ENCODE measurements at places on chromosomes 11 and 22.

- DNase-seq = no peak
These were observed at the start of gene KREMEN1 for GRCh38 chr22:29072979-29073617. Gene KREMEN1 (plus strand): TSS chr22:29073035. CDS start chr22:29073131, 96 bp downstream.

GRCh38 chr11:108838792-108839105, 173.9 kb downstream of the DDX10 start:
- no peak for DNase-seq

GRCh38 chr11:60389279-60389910, 6.9 kb upstream of the MS4A14 start:
- no peak for DNase-seq

- no peak for DNase-seq
These were observed 17.0 kb downstream of the PIM3 start for GRCh38 chr22:49977578-49977977.

- no peak for DNase-seq
These were observed 45.7 kb downstream of the FLI1 start for GRCh38 chr11:128739589-128739988.

- DNase-seq = peak; percentile 55
These were observed 60.4 kb downstream of the LARGE2 start for GRCh38 chr11:45982656-45983470.

GRCh38 chr22:38947321-38948140, 9.9 kb upstream of the APOBEC3A start:
- DNase-seq = no peak

DNA sequence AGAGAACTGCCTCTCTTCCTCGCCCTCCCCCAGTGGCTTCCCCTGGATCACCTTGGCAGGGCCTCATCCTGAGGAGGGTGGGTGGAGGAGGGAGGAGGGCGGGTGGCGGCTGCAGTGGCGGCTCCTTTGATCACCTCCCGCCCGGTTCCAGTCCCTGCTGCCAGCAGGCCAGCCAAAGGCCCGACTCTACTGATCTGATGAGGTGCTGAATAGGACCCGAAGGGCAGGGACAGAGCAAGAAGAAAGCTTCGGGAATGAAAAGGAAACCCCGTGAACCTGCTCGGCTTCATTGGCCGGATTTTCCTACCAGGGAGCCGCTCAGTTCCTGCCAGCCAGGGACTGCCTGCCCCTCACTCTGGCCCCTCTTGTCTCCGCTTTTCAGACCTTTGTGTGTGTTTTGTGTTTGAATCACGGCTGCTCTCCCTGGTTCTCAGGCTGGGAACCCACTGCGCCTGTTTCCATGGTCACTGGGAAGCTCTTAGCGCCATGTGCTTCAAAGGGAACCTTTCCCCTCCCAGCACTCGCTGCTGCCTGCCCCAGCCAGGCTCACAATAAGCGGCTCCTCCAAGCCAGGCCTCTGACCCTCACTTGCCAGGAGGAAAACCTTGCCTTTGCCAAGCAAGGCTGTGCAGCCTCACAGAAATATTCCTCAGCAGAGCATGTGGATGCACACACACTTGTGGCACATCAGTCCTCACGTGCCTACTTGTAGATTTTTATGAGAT, 56.8 kb downstream of the C22orf31 start:
- no peak for DNase-seq

DNA sequence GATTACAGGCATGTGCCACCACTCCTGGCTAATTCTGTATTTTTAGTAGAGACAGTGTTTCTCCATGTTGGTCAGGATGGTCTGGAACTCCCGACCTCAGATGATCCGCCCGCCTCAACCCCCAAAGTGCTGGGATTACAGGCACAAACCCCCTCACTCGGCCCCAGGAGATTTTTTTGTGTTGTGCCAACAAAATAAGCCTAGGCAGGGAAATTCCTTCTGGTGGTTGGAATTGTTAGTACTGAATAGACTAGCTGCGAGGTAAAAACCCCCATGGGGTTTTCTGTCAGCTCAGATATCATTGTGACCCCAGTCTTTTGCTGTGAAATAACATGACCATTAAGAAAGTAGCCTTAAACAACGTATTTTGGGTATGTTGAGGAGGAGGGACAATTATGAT, 144.9 kb downstream of the BCR start:
- no peak for DNase-seq

GRCh38 chr22:23192558-23192957, 12.2 kb downstream of the BCR start:
- no peak for DNase-seq

DNA sequence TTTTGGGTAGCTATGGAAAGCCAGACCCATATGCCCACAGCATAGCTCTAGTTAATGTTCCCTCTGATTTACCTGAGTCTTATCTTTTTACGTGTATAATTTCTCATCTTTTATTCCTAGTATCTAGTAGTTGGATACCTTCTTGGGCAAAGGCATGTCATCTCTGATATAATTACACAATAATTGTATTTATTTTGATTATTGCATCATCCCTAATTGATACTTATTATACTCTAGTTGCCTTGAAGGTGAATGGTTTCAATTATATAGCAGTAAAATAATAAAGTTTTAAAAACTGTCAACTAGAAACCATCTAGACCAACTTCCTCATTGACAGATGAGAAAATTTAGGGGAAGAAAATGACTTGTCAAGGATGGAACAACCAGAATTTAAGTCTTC, 347.3 kb downstream of the SOX6 start:
- no peak for DNase-seq

- DNase-seq = no peak
These were observed 1.8 kb downstream of the VSIG10L2 start for GRCh38 chr11:125947419-125948277.

DNA sequence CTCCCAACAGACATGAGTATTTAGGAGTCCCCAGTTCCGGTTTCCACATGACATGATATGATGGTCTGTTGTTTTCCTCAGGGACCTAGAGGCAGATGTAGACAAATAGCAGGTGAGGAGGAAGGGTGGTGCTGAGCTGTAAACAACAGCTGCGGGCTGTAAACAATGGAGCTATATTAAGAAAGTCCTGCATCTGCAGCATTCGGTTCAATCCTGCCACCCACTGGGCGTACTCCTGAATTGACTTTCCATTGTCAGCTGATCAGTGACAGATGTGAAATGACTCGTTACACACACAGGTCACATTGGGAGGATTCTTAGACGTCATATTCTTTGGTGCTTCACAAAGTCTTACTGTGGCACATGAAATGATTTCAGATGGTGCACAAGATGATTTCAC, 26.8 kb upstream of the RAG1 start:
- DNase-seq = peak; percentile 9

DNA sequence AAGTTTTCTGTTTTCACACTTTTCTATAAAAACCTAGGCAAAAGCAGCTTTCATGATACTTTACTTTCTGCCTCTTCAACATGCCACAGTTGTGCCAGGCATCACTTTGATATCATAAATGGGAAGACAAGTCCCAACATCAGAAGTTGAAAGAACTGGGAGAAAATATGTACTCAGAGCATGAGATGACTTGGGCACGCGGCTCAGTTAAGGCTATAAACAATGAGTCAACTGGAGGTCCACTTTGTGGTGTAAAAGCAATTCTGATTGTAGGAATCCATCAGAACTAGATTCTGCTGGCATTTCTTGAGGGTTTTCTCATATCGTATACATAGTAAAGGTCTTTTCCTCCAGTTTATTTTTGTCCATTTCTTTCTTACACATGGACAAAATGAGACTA, 109.7 kb upstream of the USP47 start:
- no peak for DNase-seq

- no peak for DNase-seq
These were observed 29.1 kb downstream of the OPCML start for GRCh38 chr11:133503236-133503635.

- DNase-seq = no peak
These were observed 583 bp upstream of the RRAS2 start for GRCh38 chr11:14359501-14360031.

DNA sequence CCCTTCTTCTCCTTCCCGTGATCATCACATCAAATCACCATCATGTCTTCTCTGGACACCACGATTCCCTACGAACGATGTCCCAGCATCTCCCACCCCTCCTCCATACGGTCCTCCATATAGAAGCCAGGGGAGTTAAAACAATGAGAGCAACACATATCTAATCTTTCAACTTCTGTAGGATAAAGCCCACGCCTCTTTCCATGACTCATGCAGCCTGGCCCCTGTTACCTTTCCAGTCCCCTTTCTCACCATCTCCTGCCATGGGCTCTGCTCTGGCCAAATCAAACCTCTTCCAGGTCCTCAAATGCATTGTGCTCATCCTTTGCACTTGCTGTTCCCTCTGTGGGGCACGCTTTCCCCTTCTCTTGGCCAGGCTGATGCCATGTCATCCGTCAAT, 23.6 kb downstream of the RPS6KA4 start:
- DNase-seq = no peak

GRCh38 chr22:44277386-44278135, 35.2 kb downstream of the SHISAL1 start:
- DNase-seq = no peak

Data from BJ (cell line).